Effector CD4-positive, alpha-beta T cell (primary cell): ENCODE measurements at places on chromosomes 2 and 18.

GRCh38 chr2:29405266-29405665, 290.1 kb downstream of the CLIP4 start:
- no peak for DNase-seq

DNA sequence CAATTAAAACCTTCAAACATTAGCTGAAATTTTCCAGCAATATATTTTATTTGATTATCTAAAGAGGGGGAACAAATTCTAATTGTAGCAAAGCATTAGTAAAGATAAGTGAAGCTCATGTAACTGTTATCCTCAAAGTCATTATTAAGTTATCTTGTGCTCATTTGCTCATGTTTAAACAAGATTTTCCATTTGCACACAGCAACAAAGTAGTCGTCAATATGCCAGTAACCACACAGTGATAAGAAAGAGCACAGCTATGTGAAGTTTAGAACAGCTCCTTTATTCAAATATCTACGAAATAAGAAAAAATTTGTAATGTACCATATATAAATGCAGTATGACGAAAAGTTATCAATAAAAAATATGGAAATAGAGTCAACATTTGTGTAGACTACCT, 159.5 kb downstream of the ERBB4 start:
- no peak for DNase-seq

- DNase-seq: no peak
Measured at GRCh38 chr18:35038881-35039491, 2.2 kb upstream of the MAPRE2 start.

DNA sequence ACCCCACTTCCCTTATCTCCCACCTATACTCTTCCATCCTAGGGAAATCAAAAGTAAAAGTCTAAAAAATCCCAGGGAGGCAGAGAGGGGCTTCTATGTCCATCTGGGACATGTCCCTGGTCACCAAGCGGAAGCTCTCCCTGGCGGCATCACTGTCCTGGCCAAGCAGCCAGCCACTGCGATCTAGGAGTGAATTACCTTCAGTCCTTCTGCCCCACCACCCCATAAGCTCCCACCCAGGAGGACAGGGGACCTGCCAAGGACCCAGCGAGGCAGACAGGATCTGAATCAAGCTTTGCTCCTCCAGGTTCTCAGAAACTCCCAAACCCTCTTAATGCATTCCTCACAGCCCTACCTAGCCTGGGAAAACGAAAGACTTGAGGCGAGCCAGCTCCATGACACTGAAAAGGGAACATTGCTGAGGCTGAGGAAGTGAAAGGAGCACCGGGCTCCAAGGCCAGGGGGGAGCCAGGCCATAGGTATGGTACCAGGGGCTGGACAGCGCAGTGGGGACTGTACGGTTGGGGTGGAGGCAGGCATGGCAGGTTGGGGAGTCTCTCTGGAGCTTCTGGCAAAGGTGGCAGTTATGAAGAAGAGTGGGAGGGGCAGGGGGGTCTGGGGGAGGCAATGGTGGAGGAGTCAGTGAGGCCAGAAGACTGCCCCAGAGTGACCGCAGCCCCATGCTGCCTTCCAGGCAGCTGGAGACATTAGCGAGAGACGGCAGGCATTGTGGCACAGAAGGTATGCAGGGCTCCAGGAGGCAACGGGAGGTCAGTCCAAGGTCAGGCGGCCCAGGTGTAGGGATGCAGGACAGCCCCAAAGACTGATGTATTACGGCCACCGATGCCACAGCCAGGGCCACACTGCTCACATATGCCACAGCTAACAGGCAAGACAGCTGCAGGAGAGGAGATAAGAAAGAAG, 2.7 kb upstream of the SLC23A3 start:
- DNase-seq: no peak

DNA sequence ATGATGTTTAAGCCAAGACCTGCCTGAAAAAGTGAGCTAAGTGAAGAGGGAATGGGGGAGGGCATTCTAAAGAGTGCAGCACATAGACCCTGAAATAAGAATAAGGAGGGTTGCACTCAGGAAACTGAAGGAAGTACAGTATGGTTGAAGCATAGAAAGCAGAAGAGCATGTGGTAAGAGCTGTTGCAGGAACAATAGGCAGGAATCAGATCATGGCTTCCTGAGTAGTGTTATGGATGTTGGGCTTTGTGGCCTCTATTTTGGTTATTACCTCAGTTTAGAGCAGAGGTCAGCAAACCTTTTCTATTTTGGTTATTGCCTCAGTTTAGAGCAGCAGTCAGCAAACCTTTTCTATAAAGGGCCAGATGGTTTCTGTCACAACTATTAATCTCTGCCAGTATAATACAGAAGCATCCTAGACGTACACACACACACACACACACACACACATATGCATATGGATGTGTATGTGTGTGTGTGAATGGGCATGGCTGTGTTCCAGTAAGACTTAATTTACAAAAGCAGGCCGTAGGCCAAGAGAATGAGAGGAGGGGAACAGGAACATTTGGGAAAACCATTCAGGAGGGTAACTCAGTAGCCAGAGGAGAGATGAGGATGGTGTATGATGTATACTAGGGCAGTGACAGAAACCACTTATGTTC, 91.1 kb upstream of the MYO3B start:
- no peak for DNase-seq

DNA sequence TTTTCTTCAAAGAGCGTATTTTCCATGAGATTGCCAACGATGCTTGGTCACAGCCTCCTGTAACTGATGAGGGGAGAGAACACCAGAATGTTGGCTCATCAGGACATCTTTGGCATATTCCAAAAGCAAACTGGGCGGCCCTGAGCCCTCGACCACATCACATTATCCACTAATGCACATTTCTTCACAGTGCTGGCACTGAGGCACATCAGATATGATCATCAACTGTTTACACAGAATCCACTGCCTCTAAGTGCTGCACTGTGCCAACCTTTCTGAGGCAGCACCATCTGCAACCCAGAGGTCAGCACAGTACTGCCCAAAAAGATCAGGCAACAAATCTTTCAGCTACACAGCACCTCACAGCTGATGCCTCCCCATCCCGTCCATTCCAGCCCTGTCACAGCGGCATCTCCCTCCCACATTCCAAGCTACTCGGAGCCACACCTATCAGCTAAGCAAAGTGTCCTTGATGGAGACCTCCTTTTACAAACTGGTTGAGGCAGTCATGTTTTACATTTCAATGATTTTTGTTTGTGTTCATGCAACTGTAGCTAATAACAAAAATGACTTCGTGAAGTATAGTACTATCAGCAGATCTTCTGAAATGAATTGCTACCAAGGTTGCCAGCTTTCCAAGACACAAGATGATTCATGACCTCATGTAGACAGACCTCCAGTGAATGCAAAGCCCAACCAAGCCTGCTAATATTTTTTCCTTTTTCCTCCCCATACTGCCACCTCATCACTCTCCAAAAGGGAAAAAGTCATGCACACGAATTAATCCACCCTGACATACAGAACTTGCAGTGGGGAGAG, 32.3 kb downstream of the MYO5B start:
- DNase-seq: no peak

DNA sequence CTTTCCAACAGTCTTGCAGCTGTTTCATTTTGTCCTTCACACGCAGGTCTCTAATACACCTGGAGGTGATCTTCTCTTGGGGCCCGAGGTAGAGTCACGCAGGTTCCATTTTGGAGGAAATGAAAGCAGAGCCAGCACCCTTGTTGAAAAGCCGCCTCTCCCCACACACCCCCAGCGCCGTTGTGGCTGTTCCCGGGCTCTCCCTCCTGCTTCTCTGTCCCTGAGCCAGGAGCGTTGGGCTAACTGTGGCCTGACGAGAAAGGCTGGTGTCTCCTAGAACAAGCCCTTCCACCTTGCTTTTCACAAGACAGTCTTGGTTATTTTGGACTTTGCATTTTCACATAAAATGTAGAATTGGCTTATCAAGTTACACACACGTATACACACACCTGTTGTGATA, 16.3 kb downstream of the SNED1 start:
- DNase-seq: no peak

DNA sequence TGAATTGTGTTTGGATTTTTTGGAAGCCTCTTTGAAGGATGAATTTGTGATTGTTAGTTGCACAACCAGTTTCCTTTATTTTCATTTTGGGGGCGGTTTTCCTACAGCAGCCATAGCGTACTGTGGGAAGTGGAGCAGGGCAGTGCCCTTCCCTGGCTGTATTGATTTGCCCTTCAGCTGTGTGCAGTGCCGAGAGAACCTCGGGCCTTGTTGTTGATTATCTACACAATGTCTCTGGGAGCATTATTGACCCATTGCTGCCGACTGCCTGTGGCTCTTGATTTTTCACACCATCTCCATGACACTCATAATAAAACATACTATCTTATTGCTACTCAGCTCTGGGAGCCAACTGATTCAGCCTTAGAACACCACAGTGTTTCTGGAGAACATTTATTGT, 162.2 kb upstream of the BOD1L2 start:
- no peak for DNase-seq

GRCh38 chr2:85134255-85134895, 1.2 kb downstream of the TCF7L1 start:
- DNase-seq: no peak

DNA sequence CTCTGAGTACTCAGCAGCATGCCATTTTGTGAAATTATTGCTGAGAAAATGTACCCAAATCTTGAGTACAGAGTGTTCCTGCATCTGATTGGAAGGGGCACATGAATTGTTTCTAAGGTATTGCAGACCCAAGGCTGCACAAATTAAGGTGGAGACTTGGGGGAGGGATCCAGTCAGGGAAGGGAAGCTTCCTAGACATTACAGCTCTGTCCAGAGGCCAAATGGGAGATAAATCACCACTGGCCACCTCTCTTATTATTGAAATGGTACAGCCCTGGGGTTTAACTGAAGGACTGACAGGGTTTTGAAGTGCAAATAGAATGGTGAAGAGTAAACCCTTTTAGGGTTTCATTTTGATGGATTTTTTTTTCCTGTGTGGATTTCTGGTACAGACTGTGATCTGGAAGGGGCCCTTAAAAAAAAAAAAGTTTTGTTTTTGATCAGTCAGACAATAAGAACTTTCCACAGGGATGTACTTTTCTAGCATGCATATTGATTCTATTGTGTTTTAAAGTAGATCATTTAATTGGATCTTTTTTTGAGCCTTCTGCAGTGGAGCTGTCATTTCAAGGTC, 119.4 kb downstream of the GREB1L start:
- no peak for DNase-seq

DNA sequence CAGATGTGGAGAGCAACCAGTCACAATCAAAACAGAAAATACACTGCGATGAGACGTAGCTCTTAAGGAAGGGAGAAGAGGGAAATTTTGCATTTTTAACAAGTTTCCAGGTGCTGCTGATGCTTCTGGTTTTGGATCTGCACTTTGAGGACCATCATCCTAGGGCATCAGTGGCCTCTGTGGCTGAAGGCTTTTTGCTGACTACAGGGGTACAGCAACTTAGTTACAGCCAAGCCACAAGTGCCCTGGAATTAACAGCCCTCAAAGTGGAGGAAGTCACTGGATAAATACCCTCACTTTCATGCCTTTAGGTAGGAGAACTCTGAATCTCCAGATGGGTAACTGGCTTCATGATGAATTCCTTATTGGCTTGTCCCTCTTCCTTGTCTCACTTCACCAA, 700.9 kb downstream of the TMEM182 start:
- no peak for DNase-seq

- no peak for DNase-seq
Measured at GRCh38 chr2:45256867-45257641, 247.8 kb upstream of the SIX2 start.

DNA sequence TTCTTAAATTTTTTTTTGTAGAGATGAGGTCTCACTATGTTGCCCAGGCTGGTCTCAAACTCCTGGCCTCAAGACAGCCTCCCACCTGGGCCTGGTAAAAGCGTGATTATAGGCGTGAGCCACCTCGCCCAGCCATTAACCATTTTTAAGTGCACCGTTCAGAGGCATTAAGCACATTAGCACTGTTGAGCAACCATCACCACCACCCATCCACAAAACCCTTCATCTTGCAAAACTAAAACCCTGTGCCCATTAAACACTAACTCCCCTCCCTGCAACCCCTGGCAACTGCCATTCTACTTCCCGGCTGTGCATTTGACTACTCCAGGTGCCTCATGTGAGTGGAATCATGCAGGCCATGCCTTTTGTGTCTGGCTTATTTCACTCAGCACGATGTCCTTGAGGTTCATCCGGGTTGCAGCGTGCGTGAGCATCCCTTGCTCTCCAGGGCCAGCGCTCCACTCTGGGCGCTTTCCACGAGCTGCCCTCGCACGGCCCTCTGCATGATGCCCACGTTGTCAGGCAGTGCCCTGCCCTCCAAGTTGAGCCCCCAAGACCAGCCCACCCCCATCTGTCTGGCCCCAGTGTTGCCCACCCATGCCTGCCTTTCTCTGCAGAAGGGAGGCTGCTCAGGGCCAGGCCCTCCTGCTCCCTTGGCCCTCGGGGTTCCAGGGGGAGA, 63.0 kb upstream of the GLI2 start:
- no peak for DNase-seq

DNA sequence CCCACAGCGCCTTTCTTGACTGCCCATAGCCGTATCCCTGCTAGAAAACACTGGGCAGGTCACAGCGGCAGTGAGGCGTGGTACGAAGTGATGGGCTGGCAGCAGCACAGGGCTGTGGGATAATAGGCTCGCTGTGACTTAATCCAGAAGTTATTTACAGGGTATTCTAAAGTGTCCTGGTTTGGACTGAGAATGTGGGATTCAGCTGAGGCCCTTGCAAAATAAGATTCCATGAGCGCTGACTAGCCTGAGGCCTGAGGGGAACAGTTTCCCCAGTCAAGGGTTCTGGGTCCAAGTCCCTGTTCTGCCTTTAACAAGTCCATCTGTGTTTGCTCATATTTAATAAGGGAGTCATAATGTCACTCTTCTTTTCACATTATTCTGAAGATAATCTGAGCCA, 34.6 kb downstream of the SETBP1 start:
- no peak for DNase-seq

DNA sequence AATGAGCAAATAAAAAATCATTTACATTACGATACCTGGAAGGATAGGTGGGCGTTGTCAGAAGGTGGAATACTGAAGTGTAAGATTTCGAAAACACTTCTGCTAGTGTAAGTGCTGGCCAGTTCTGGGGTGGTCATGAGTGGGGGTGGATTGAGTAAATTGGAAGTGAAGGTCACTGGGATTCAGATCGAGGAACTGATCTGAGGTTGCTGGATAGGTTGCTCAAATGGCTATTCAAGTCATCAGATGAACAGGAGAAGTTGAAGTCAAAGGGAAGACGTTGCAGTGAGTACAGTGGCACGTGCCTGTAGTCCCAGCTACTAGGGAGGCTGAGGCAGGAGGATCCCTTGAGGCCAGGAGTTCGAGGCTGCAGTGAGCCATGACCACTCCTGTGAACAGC, 95.7 kb downstream of the MALT1 start:
- no peak for DNase-seq

DNA sequence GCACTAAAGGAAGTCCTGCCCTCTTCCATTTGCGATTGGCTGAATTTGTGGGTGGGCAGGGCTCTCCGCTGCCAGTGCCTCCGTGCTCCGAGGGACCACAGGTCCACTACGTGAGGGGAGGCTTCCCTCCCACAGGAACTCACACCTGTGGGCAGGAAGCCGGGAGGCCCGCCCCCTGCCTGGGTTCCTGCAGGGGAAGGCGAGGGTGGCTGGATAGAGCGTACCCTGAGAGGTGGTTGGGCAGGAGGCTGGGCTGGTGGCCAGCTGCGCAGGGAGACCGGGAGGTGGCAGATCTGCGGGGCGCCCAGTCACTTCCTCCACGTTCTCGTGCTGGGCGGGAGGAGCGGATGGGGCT, 47.0 kb upstream of the PTH2R start:
- DNase-seq: no peak

- no peak for DNase-seq
Measured at GRCh38 chr18:12397793-12398192, 9.9 kb upstream of the PRELID3A start.

GRCh38 chr18:72089432-72089831, 454.7 kb downstream of the CBLN2 start:
- DNase-seq: no peak
